AML-193 (cell line): ENCODE measurements at places on chromosomes 6 and 20.

DNA sequence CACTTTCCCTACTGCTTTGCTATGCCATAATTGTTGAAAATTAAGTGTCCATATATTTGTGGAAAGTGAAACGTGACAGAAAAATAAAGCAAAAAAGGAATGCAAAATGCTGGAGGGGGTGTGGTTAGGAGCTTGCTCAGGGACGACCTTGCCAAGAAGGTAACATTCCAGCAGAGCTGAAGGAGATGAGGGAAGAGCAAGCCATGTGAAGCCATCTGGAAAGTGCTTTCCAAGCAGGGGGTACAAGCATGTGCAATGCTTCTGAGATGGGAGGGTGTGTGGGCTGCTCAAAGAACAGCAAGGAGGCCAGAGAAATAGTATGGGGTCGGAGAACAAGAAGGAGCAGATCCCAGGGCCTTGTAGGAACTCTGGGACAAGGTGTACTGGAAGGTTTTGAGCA, 161.7 kb downstream of the ISM1 start:
- DNase-seq: no peak

DNA sequence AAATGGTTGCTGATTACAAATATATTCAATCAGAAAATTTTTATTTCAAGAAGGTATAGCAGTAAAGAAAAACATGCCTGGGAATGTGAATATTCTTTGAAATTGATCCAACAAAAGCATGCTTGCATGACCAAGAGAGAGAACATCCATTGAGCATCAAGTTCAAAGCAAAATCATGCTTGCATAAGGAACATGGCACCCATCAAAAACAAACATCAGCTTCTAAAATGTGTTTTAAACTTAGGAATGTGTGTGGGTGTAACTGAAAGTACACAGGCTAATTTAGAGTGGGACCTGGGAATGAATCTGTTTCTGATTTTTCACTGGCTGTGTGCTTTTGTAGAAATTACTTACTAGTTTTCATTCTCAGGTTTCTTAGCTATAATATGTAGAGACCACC, 5.6 kb downstream of the SLC17A5 start:
- DNase-seq: no peak

- no peak for DNase-seq
These were observed 261.2 kb downstream of the PHACTR1 start for GRCh38 chr6:12977806-12978205.

DNA sequence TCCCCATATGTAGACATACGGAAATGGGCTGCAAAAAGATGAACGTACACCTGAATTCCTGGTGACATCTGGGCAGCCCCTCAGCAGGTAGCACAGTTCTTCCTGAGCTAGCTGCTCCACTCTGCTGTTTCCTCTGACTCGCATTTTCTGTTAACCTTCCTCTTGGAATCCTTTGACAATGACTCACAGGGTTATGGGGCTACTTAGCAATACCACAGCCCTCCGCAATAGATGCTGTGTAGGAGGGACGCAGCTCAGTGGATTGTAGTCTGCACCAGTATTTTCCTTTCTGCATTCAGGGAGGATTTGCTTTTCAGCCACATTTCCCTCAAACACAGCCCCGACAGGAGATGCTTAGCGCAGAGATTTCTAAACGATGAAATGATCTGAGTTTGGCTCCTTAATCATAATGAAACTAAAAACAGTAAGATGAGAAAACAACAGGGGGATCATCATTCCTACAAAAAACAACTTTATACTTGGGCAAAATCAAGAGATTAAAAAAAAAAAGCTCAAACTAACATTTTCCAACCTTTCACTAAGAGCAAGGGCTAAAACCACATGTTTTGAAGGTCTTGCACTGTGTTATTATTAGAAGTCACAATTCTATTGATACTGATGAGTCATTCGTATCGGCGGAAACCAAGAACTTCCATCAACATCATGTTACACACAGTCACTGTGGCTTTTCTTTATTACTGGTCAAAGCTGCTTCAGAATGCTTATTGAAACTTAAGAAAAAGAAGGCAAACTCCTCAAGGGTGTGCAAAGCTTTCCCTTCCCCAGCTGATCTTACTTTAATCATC, 12.2 kb downstream of the BACH2 start:
- DNase-seq: no peak

- no peak for DNase-seq
These were observed 18.0 kb downstream of the PRPH2 start for GRCh38 chr6:42704251-42704936.

DNA sequence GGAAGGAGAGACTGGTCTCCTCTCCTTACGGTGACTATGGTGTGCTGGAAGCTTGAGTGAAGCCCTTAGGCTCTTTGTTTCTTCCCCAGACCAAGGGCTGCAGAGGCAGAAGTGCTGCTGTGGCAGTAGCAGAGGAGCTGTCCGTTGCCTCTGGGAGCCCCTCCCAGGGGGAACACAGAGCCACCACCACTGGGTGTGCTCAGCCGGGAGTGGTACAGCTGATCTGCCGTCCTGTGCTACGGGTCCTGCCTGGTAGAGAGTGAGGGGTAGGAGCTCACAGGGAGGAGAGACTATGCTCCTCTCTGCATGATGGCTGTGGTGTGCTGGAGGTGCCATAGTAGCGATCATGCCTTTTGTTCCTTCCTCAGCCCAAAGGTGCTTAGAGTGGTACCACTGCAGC, 318.7 kb downstream of the DOK5 start:
- DNase-seq: no peak

DNA sequence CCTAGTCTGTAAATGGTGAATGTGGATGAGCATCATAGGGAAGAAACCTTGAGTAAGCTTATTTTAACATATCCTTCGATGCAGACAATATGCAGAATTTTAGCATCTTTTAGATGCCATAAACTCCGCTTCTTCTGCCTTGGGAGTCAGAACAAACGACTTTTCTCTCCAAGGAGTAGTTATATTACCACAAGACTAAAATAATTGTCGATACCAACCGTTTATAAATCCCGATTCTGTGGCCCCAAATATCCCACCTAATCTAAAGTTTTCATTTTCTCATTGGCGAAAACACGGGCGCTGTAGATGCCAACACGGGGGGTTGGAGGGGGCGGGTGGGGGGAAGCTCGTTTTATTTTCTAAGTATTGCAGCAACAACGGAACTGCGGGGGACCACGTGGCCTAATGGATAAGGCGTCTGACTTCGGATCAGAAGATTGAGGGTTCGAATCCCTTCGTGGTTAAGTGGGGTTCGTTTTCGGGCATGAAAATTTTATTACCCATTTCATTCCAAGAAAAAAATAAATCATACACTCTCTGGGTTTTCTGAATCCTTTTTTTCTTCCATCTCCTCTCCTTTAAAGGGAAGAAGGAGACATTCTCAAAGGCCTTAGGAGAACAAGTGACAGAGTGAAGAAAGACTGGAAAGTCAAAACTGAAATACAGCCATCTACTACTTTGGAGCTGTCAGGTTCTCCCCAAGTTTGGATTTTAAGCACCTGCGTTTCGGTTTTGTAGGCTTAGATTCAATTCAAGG, 65.5 kb upstream of the BTN3A2 start:
- DNase-seq: no peak

DNA sequence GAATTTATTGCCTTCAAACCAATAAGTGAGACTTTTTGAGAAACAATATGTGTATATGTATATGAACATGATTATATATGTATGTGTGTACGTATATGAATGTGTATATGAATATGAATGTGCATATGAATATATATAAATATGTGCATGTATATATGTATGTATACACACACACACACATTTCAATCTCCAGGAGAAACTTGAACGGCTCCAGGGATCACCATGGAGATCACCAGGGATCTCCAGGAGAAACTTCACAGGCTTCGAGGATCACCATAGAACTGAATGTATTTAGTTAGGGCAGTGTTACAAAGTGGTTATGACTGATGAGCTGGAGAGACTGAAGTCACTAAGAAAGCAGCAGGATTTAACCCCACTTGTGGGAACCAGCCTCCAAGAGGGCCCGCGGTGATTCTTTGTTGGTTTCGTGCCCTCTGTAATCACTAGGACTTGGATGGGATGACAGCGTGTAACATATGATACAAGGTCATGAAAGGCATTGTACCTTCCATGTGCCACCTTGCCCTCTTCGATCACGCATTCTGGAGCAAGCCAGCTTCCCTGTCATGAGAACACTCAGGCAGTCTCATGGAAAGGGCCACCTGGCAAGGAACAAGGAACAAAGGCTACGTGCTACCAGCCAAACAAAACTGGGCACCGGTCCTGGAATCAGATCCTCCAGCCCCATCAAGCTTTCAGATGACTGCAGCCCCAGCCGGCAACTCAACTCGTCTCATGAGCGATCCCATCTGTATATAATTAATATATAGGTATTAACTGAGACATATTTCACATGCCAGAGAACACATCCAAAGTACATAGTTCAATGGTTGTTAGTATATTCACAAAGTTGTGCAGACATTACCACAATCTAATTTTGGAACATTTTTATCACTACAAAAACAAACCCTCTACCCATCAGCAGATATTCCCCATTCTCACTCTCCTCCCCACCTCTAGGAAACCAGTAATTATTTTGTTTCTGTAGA, 8.6 kb downstream of the FAM50B start:
- no peak for DNase-seq

GRCh38 chr6:63573076-63573898, 1.0 kb downstream of the LOC128125822 start:
- DNase-seq: peak; percentile 52

DNA sequence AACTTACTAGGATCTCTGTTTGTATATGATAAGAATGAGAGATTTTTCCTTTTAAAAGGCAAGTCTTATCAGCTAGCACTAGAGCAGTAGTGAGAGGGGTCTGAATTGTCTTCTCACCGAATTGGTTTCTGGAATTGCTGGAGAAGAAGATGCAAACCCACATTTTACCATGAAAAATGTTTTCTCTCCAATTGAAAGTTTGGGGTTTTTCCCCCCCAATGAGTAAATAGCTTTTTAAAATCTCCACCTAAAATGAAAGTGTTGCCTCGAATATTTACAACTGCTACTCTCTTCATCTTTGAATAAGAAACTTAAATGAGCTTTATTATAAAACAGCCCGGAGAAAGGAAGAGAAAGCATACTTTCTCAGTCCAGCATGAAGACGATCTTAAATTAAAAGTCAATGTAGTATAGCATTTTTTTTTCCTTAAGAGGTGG, 1.8 kb downstream of the TCF21 start:
- no peak for DNase-seq

DNA sequence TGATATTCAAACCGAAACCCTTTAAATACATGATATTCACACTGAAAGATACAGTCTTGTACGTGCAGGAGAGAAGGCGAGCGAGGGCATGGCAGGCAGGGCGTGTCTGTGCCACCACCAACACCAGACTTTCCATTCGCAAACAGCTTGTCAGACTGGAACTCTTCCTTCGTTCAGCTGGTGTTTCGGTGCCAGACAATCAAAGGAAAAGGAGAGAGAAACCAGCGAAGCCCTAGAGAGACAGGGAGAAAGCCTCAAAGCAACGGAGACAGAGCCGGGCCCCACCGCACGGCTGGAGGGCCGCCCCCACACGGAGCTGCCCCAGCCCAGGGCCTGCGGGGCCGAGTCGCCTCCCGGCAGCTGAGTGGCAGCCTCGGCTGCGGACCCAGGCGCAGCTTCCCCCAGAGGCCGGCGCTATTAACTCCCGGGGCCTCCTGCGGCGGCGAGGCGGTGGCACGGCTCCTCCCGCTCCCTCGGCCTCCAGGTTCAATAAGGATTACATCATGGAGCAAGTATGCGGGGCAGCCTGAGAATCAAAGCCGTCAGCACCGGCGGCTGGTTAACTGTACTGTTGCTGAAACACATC, 32.1 kb upstream of the NR2E1 start:
- DNase-seq: no peak

DNA sequence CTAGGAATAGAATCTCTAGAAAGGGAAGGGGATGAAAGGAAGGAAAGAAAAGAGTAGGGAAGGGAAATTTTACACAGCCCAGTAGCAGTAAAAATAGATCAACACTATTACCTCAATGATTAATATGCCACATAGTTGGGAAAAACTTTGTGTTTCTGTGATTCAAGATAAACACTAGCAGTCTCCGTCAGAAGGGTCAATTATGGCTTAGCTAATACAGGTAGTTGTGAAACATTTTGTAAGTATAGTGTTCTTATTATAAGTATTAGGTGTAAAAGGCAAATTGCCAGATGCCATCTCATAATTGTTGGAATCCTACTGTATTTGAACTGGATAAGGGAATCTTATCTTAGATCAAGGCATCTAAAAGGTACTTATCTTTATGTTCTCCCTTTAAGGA, 165.7 kb downstream of the MTFR2 start:
- no peak for DNase-seq

GRCh38 chr20:25364879-25365699, 25.5 kb downstream of the ABHD12 start:
- no peak for DNase-seq

GRCh38 chr6:25302151-25302550, 23.0 kb downstream of the CARMIL1 start:
- DNase-seq: no peak

GRCh38 chr6:818196-818595, 125.3 kb upstream of the EXOC2 start:
- DNase-seq: no peak

GRCh38 chr20:29690274-29690673, 1567.2 kb upstream of the DEFB115 start:
- no peak for DNase-seq

DNA sequence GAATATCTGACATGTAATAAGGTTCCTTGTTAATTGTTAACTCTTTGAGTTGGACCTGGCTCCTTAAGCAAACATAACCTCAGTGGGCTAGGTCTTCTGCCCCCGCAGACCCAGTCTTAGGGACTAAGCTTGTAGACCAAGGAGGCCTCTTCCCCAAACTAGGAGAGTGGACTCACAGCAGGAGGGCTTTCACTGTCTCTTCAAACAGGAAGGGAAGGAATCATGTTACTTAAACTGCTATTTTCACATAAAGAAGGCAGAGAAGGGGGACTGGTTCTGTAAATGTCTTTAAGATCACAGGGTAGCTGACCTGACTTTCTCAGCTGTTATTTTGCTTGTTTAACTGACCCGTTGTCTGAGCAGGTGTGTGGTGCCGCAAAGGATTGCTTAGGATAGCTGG, 34.9 kb upstream of the PRDM1 start:
- DNase-seq: no peak
